ENCODE measurements at places on chromosomes 12 and 14.

- DNase-seq, result no peak
Measured at GRCh38 chr12:31300783-31301182, 25.2 kb downstream of the SINHCAF start.

- no peak for DNase-seq
Measured at GRCh38 chr12:84805474-84805858, 107.1 kb downstream of the SLC6A15 start.

DNA sequence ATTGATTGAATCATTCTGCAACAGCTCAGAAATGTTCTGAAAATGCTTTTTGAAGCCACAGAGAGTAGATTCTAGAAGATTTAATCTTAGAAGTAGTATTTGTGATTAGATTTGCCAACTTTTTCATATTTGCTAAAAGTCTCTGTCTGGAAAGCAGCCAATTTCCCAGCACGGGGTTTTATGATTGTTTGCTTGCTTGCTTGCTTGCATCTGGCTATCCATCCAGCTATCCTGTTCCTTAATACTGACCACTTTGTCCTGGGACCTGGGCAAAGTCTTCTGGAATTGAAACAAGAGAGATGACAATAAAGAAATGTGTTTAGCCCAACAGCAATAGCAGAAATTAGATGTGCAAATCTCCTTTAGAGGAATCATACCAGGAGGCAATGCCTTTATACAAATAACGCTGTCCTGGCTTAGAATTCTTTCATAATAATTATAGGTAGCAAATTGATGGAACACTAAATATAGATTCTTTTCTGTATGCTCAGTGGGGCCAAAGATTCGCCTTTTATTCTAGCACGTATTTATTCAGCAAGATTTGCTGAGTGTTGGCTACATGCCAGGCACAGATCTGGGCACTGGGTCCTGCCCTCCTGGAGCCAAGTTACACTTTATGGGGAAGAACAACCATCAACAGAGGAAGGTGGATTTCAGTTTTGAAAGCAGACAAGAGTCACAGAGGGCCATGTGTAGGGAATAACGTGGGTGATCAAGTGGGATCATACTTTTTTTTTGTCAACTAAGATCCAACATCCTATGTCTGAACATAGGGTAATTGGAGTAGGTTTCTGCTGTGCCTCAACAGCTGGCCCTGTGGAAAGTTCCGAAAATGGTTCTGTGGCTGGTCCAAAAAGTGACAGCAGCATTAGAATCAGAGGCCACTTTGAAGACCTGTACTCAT lies 25.3 kb downstream of the MYBPC1 start:
- DNase-seq, result no peak

DNA sequence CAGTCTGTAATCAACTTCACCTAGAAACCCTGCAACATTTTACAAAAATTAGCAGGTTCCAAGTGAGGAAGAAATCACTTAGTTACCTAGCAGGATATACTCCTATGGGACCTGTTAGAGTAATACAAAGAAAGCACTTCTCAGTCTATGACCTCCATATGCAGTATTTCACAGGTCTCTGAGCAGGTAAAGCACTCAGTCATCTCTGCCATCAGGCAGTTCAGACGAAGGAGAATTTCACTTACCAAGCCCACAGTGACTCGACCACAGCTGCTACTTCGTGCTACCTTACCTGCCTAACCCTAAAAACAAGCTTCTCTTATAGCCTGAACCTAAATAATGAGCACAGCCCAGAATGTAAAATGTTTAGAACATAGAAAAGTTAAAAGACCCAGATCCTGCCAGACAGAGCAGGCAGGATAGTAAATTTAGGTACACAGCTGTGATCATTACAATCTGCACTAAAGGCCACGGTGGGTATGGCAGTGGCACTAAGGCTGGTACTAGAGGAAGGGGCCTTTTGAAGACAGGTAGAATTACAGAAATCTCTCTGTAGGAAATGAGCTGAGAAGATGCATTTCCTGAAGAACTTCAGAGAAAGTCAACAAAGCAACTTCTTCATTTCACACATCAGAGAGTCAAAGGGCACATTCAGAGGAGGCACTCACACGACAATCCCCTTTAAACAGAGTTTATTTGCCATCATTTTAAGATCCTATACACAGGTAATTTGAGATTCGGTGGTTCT lies 35.7 kb downstream of the DCAF5 start:
- no peak for DNase-seq

GRCh38 chr12:42810006-42810405 lies 220.5 kb upstream of the PRICKLE1 start:
- no peak for DNase-seq

- no peak for DNase-seq
Measured at GRCh38 chr14:69695322-69696203, 71.4 kb upstream of the SRSF5 start.

- no peak for DNase-seq
Measured at GRCh38 chr12:26713885-26714383, 119.1 kb downstream of the ITPR2 start.

- no peak for DNase-seq
Measured at GRCh38 chr14:97688631-97689336, 891.6 kb downstream of the VRK1 start.

- no peak for DNase-seq
Measured at GRCh38 chr12:122040579-122041386, 19.1 kb downstream of the BCL7A start.

- DNase-seq, result no peak
Measured at GRCh38 chr14:59303216-59303615, 114.7 kb downstream of the DAAM1 start.
